ENCODE measurements at places on chromosomes 7 and 10. TPM values are rescaled to one million over a fixed set of nuclear protein-coding genes. Genes with fewer than 3 reads are reported as not detected.

DNA sequence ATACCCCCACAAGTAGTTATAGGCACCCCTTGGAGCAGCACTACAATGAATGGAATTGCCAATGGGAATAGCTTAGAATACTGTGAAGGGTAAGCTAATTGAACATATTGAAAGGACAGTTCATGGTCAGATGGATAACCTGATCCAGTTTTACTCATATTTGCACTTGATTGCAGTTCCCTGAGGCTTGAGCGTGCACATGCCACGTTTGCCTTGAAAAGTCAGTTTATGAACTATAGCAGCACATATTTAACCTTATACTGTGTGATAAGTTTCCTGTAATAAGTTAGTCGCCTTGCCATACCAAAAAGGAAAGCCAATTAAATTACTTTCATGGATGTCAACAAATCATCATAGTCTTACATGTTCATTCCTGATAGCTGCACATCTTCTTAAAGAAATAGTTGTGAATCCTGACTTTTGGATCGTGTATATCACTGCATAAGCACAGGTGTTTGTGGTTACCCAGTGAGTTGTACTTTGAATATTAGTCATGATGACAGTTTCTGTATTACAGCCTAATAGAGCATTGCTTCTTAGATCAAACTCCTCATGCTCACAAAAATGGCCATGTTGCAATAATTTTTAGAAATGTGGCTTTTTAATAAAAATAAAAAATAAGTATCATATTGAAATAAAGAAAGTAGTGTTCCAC lies 21.6 kb downstream of the DNTT start:
- peak; percentile 80 for ATAC-seq

Gene BTBD16
- not detected for total RNA-seq

- ATAC-seq, result no peak
Observed at GRCh38 chr10:82847242-82847641, 972.2 kb downstream of the NRG3 start.

Gene ERV3-1
- total RNA-seq, result 6.1 TPM

DNA sequence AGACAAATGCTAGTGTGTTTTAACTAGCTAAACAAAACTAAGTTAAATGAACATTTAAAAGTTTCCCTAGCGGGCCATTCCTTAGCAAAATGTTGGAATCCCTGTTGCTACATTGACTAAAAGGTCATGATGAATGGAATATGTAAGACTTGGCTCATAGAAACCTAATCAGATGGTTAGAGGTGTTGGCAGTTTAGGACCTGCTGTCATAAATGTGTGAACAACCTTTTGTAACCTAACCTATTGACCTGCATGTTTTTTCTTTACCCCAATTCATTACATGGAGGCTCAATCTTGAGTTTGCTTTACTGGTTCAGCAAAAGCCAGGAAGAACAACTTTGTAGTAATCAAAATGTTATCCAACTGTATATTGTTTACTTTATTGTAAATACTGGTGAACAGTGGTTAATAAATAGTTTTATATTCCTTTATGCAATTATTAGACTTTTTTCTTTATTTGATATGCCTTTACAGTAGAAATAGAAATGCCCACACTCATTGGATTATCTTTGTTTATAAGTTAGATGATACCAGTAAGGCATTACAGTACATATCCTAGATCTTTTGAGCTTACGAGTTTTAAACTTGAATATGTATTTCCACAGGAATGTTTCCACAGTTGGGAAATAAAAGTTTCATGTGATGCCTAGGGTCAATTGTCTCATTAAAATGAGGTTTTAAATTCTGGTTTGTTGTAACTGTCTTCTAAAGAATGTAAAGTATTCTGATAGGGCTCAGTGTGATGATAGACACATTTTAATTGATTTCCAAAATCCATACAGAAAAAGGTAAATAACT lies 11.6 kb downstream of the CBX3 start:
- ATAC-seq, result no peak

Gene EPHB6
- total RNA-seq, result 8.0 TPM

Gene MMP21
- total RNA-seq, result not detected

Gene VAX1
- not detected for total RNA-seq

DNA sequence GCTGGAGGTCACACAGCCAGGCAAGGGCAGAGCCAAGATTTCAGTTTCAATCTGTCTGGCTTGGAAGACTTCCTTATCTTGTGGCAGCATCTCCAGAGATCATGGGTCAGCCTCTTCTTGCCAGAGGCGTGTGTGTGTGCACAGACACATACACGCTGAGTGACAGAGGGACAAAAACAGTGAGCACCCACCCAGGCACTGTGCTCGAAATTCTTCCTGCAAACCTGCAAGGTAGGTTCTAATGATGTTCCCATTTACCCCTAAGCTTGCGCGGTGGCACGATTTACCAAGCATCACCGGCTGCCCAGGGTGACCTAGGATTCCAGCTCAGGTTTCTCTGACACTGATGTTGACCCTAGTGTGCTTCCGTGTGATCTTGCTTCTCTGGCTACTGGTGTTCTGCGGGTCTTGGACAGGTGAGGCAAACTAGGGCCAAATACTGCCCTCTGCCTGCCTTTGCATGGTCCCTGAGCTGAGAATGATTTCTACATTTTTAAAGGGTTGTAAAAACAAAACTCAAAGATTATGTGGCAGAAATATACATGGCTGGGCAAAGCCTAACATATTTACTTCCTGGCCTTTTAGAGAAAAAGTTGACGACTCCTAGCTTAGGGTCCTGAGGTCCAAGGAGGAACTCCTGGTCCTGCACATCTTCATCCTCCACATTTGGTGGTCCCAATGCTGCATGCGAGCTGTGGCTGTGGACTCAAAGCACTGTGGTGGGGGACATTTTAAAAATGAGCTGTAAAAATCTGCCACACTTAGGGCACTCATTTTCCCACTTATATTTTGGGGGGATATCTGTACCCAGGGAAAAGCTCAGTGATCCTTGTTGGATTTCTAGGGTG lies 268.5 kb downstream of the RPS24 start:
- ATAC-seq, result no peak

DNA sequence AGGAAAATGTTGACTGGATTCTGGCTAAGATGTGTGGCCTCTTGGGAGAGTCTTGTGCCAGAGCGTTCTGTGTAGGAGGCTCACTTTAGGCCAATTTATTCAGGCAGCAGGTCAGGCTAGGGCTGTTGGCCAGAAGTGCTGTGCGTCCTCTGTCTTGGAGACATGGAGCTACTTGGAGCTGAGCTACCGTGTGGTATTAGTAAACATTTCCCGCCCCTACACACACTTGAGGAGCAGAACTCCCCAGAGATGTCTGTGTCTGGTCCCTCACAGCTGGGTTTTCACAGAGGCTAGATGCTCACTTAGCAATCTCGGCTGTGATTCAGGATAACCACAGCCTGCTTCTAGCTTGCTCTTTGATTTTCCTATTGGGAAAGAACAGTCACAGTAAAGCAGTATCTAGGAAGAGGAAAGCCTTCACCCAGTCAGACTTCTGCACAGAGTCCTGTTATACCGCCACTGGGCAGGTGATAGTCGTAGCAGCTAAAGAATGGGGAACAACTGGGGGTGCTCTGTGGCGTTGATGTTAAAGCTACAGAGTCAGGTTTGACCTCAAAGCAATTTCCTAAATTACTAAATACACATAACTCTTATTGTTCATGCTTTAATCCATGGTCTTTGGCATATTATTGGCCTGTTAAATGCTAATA lies 86.7 kb downstream of the MDFIC start:
- ATAC-seq, result peak; percentile 62

Data from activated T-helper 17 cell treated with anti-CD3 and anti-CD28 coated beads, Interleukin-2, amount 50 U/mL, for 72 hours (primary cell).